ENCODE measurements at places on chromosomes 12 and 14.

DNA sequence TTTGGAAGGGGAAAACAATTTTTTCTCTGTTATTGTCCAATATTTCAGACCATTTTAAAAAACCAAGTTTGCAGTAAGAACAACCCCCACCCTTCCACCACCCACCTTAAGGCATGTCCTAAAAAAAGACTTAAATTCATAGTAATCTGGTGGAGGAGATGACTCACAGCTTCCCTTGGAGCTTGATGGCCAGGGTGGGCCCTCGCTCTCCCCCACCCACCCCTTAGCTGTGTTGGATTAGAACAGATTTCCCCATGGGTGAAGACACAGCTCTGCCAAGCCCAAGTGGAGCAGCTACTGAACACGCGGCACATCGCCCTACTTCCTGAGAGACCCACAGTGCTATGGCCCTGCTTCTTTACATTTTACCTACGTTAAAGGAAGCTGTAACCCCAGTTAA is 140.3 kb downstream of the GCH1 start:
- no peak for DNase-seq

GRCh38 chr12:108307006-108307405 is 32.1 kb downstream of the CMKLR1 start:
- no peak for DNase-seq

DNA sequence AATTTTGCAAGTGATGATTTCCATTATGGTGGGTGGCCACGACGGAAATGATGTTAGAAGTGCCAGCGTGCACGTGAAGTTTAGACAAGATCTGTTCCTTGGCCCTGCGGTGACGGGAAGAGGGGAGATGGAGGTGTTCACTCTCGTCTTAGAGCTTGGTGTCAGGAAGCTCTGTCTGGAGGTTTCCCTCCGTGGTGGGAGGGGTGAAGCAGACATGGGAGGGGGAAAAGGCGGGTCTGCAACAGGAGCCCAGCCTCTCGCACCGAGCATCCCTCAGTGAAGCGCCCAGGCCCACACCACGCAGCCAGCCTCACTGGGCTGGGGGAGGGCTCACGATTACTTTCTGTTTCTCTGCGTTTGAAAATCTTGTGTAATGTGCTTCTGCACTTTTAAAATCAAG is 26.3 kb downstream of the EML1 start:
- no peak for DNase-seq

DNA sequence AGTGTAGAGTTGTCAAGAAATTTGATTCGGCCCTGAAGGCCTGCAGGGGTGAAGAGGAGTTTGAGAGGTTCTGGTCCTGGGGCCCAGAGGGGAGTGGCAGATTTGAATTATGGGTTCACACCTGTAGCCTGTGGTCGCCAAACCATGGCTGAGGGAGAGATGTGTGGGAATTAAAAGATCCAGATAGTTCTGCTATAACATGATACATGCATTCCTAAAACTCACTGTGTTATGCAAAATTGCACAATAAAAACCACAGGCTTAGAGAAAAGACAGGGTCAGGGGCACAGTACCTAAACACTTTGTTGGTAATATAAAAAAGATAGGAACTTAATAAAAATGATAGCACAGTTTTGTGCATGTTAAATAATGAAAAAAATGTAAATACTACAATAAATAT is 106.2 kb downstream of the TMEM30B start:
- DNase-seq, result no peak
